ENCODE measurements at places on chromosomes 6 and 20.

- no peak for DNase-seq
These were observed 228.5 kb downstream of the FRK start for GRCh38 chr6:115832186-115832585.

GRCh38 chr6:157717340-157717748 is 105.7 kb upstream of the SNX9 start:
- DNase-seq = no peak

DNA sequence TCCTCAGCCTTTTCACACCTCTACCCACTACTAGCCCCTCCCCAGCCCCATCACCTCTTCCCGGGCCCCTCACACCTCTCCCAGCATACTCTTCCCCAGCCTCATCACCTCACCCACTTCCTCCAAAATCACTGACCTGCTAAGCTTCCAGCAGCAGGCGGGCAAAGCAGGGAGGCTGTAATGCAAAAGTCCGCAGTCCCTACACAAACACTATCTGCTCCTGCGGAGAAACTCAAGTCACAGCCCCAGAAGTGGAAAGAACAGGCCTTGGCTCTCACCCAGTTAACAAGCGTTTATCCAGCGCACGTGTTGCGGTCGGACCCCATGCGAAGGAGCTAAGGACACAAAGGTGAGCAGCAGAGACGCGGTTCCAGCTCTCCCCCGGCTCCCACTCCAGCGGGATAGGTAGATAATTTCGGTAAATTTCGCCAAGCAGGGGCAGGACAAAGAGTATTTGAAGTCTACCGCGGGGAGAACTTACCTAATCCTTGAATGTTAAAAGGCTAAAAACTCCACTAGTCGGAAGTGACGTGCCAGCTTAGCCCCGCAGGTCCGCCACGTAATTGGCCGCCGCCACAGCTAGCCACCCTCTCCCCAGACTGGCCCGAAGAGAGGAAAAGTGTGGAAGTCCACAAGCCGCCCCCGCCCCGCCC is 728 bp upstream of the TRIM39 start:
- peak; percentile 81 for DNase-seq

GRCh38 chr6:44788387-44788981 is 401.0 kb downstream of the CDC5L start:
- DNase-seq = no peak
